ENCODE measurements at places on chromosomes 16 and 17. TPM values are rescaled to one million over a fixed set of nuclear protein-coding genes. Genes with fewer than 3 reads are reported as not detected.

CLEC19A gene
- total RNA-seq = 0.11 TPM

NPIPA2 gene
- 1.1 TPM for total RNA-seq

PIPOX gene
- 0.21 TPM for total RNA-seq

KRTAP4-3 gene
- total RNA-seq = not detected

ZNF423 gene
- 0.05 TPM for total RNA-seq

HEATR9 gene
- total RNA-seq = not detected

CDR2L gene
- 67.2 TPM for total RNA-seq

UBALD1 gene
- 52.1 TPM for total RNA-seq

EPX gene
- total RNA-seq = not detected

ABCA10 gene
- 0.12 TPM for total RNA-seq

CDH5 gene
- 0.23 TPM for total RNA-seq

CD300E gene
- total RNA-seq = not detected

RNF43 gene
- total RNA-seq = 0.83 TPM

AURKB gene
- total RNA-seq = 139 TPM

PPY gene
- total RNA-seq = not detected

RPAIN gene
- total RNA-seq = 31.4 TPM

CNGB1 gene
- total RNA-seq = 0.03 TPM

Data from A549 treated with GW870086 at 1 μM for 4 hours (cell line).